ENCODE measurements at places on chromosomes 1 and 21. TPM values are rescaled to one million over a fixed set of nuclear protein-coding genes. Genes with fewer than 3 reads are reported as not detected.
A peak's percentile ranks its signal among the peaks of the same experiment; 100 is the strongest.

The METTL25B gene
- polyA plus RNA-seq, result 6.0 TPM

GRCh38 chr1:98323906-98324358 lies 337.6 kb upstream of the SNX7 start:
- no peaks in the 10 kb centered on the region for H3K36me3 ChIP-seq
- H3K4me3 ChIP-seq, result no peak overlapping the region
- H3K4me1 ChIP-seq, result peaks cover 64% of the 10 kb centered on the region
- peak overlapping the region; percentile 92 for H3K27ac ChIP-seq
- DNase-seq, result peak; percentile 84
- H3K27me3 ChIP-seq, result no peaks in the 10 kb centered on the region

GRCh38 chr1:60564916-60565750 lies 491.6 kb upstream of the C1orf87 start:
- no peak overlapping the region for H3K27ac ChIP-seq
- no peak overlapping the region for H3K4me3 ChIP-seq
- H3K27me3 ChIP-seq, result no peaks in the 10 kb centered on the region
- no peak for DNase-seq

- peaks cover 1% of the 10 kb centered on the region for H3K36me3 ChIP-seq
- H3K4me1 ChIP-seq, result peaks cover 12% of the 10 kb centered on the region
- H3K27ac ChIP-seq, result no peak overlapping the region
- no peak overlapping the region for H3K4me3 ChIP-seq
- H3K27me3 ChIP-seq, result no peaks in the 10 kb centered on the region
These were observed 4.5 kb downstream of the CHML start for GRCh38 chr1:241635556-241636152.

- no peak overlapping the region for H3K4me3 ChIP-seq
- DNase-seq, result no peak
- no peak overlapping the region for H3K27ac ChIP-seq
- H3K36me3 ChIP-seq, result no peaks in the 10 kb centered on the region
- H3K4me1 ChIP-seq, result peaks cover 10% of the 10 kb centered on the region
These were observed 19.0 kb upstream of the L1TD1 start for GRCh38 chr1:62175568-62176179.

DNA sequence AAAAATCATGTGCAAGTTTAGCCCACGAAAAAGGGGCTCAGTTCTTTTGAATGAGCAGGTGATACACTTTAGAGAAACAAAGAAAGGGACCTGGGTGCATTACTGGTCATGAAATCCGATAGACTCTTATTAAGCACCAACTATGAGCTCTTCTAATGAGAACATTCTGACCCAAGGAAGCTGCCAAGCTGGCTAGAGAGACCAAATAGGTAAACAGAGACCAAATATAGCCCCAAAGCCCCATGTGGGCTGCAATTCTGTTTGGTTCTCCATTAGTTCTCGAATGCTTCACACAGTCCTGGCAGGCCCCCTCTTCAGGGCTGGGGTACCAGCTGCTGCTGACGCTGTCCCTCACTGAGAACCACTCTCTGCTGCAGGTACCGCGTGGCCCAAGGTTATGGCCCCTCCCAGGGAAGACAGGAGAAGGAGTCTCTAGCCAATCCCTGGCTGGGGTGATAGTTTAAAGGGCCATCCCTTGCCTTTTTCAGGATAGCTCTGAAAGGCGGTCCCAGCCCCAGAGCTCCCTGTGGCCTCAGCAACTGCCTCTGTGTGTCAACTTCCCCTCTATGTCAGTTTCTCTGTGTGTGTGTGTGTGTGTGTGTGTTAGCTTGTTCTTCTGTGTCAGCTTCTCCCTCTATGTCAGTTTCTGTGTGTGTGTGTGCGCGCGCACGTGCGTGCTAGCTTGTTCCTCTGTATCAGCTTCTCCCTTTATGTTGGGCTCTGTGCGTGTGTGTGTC lies 7.1 kb upstream of the UBXN10 start:
- H3K4me3 ChIP-seq, result no peak overlapping the region
- no peaks in the 10 kb centered on the region for H3K4me1 ChIP-seq
- DNase-seq, result no peak

All from keratinocyte (primary cell).